ENCODE measurements at places on chromosomes 16 and 17. TPM values are rescaled to one million over a fixed set of nuclear protein-coding genes. Genes with fewer than 3 reads are reported as not detected.

The MT4 gene
- not detected for total RNA-seq

The PRSS27 gene
- total RNA-seq = 3.0 TPM

The TTLL6 gene
- total RNA-seq = not detected

DNA sequence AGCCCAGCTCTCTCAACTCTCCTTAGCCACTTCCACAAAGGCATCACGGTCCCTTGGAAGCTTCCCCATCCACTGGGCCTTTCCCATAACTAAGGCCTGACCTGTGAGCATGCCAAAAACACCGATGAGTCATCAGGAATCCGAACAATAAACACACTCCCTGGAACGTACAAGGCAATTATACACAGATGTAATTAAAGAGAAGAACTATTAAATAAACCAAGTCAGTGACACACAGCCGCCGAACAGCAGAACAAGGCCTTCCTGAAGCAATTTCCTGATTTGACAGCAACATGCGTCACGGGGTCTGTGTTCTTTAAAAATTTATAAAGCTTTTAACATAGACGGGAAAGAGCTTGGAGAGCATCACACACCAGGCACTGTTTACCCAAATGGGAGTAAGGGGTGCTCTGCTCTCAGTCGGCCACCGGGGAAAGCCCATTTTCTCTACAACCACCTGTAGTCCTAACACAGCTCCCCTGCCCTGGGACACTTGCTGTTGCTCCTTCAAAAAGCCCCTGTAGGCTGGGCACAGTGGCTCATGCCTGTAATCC, 29.4 kb downstream of the COG7 start:
- peaks cover 20% of the 10 kb centered on the region for H3K4me1 ChIP-seq
- no peaks in the 10 kb centered on the region for H3K36me3 ChIP-seq
- peak; percentile 95 for DNase-seq
- no peak overlapping the region for H3K4me3 ChIP-seq
- no peaks in the 10 kb centered on the region for H3K27me3 ChIP-seq

DNA sequence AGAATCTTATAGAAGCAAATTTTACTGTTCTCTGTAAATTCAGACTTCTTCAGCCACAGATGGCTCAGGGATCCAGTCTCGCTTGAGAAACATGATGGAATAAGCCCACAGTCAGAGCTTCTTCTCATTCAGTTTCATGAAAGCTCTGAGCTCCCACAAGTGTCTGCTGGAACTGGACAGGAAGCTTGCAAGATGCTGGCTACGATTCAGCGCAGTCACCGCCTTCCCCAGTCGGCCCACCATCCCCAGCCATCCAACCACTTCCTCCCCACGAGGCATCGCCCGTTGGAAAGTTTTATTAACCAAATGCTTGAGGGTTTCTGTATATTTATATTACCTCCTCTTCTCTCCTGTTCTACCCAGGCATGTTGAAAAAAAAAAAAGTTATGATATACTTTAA, 171.7 kb downstream of the ZFHX3 start:
- H3K27ac ChIP-seq = peak overlapping the region; percentile 88
- H3K27me3 ChIP-seq = no peaks in the 10 kb centered on the region
- DNase-seq = peak; percentile 94
- H3K4me3 ChIP-seq = no peak overlapping the region
- H3K36me3 ChIP-seq = no peaks in the 10 kb centered on the region
- H3K4me1 ChIP-seq = peaks cover 39% of the 10 kb centered on the region

DNA sequence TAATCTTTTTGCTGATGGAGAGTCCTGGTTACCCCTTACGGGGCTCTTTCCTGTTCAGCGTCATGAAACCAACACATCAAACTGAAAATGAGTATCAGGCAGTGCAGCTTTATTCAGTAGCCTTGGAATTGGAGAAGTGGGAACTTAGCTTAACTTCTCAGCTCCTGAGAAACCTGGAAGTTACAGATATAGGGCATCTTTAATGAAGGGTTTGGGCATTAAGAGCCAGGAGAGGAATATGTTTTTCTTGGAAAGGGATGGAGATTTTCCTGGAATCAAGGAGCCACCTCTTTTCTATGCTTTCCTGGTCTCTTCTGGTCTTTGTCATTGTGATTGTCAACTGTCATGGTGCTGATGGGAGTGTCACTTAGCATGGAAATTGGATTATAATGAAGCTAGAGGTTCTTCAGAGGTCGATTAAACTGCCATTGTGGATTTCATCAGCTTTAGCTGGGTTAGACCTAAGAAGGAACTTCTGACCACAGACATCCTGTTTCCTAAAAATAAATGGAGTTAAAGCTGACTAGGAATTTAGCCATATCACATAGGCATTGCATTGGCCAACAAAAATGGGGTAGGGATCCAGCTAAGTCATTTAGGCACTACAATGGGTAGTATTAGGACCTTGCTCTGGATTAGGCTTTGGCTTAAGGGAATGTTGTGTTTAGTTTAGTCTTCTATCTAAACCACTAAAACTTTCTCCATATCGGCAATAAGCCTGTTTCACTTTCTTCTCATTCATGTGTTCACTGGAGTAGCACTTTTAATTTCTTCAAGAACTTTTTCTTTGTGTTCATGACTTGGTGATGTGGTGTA, 186.4 kb downstream of the BCAS3 start:
- H3K36me3 ChIP-seq = no peaks in the 10 kb centered on the region
- no peak overlapping the region for H3K27ac ChIP-seq
- DNase-seq = peak; percentile 53
- H3K27me3 ChIP-seq = no peaks in the 10 kb centered on the region
- no peak overlapping the region for H3K4me3 ChIP-seq

Data from astrocyte (in vitro differentiated cells and primary cell).